ENCODE measurements at places on chromosomes 11 and 22.
A peak's percentile ranks its signal among the peaks of the same experiment; 100 is the strongest.

DNA sequence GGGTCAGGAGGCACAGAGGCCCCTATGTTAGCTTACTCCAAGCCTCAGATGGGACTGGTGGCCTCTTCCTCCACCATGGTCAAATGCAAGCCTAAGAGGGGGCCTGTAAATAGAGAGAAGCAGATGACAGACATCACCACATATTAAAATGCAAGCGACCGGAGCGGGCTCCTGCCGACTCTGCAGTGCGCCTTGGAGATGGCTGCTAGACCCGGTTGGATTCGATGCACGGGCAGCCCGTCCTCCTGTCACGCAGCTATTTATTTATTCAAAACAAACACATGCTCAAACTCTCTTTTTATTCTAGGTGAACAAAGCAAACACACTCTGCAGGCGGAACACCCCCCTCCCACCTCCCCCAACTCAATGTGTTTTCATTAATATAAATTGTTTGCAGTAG, 208.0 kb downstream of the DSCAML1 start:
- no peaks in the 10 kb centered on the region for H3K36me3 ChIP-seq
- H3K27ac ChIP-seq, result no peak overlapping the region
- DNase-seq, result no peak
- H3K27me3 ChIP-seq, result peaks cover 6% of the 10 kb centered on the region

DNA sequence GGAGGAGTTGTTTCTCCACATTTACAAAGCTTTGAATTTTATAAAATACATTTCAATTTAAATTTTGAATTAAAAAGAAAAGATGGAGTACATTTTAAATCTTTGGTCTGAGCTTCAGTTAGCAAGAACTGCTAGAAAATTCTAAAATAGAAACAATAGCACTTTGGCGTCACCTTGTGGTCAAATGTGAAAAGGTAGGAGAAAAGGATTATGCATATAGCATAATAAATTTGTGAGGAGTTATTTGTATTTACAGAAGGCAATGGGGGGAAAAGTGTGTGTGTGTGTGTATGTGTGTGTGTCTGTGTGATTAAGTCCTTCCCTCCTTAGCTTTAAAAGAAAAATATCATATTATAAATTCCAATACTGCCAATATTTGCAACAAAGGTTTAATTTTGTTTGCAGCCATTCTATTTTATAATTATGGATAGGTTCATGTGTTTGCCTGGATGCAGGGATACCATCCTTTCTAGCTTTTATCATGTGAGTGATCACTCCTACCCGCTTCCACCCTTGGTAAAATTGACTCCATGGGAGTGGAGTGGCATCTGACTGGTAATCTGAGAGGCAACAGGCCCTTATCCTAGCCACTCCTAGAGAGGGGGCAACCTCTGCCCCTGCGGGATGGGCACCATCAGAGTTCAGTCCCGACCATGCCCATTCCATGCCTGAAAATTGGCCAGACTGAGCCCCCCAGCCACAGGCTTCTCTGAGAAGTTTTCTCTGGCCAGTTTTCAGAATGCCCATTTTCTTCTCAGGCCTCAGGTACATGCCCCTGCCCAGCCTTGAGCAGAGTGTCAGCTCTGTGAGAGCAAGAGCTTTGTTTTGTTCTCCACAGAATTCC, 13.6 kb upstream of the LGR4 start:
- peaks cover 6% of the 10 kb centered on the region for H3K4me1 ChIP-seq
- H3K27ac ChIP-seq, result no peak overlapping the region
- no peak overlapping the region for H3K4me3 ChIP-seq
- H3K36me3 ChIP-seq, result peaks cover 24% of the 10 kb centered on the region

DNA sequence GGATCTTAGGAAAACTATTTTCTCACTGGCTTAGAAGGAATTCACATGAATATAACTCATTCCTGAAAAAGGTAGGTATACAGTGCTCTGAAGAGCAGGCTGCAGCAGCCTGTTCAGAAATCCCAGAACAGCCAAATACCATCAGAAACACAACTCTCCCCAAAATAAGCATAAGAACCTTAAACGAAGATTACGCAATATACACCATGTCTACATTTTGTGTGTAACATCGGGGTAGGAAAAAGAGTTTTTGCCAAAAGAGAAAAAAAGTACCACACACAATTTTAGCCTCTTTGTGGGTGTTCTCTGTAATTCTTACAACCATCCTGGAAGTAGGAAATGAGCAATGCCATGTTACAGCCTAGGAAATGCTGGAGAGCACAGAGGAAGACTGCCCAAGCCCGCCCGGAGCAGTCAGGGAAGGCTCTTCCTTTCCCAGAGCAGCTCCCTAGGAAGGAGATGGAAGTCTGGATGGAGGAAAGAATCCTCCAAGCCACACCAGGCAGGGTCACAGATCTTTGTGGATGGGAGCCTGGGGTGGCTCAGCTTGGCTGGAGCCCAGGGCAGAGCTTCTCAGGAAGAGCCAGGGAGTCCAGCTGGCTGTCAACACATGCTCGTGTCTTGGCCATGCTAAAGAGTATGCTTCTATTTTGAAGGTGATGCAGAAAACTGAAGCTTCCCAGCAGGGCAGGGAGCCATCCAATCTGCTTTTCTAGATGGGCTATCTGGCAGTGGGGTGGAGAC, 49.7 kb upstream of the ARFGAP3 start:
- no peak for DNase-seq
- peaks cover 7% of the 10 kb centered on the region for H3K36me3 ChIP-seq
- no peaks in the 10 kb centered on the region for H3K27me3 ChIP-seq
- H3K4me1 ChIP-seq, result peaks cover 9% of the 10 kb centered on the region

- H3K4me3 ChIP-seq, result no peak overlapping the region
- H3K4me1 ChIP-seq, result peaks cover 19% of the 10 kb centered on the region
- peak; percentile 87 for DNase-seq
- H3K27ac ChIP-seq, result no peak overlapping the region
- H3K36me3 ChIP-seq, result no peaks in the 10 kb centered on the region
- H3K27me3 ChIP-seq, result no peaks in the 10 kb centered on the region
Measured at GRCh38 chr22:44080936-44081861, 57.1 kb downstream of the PARVB start.

DNA sequence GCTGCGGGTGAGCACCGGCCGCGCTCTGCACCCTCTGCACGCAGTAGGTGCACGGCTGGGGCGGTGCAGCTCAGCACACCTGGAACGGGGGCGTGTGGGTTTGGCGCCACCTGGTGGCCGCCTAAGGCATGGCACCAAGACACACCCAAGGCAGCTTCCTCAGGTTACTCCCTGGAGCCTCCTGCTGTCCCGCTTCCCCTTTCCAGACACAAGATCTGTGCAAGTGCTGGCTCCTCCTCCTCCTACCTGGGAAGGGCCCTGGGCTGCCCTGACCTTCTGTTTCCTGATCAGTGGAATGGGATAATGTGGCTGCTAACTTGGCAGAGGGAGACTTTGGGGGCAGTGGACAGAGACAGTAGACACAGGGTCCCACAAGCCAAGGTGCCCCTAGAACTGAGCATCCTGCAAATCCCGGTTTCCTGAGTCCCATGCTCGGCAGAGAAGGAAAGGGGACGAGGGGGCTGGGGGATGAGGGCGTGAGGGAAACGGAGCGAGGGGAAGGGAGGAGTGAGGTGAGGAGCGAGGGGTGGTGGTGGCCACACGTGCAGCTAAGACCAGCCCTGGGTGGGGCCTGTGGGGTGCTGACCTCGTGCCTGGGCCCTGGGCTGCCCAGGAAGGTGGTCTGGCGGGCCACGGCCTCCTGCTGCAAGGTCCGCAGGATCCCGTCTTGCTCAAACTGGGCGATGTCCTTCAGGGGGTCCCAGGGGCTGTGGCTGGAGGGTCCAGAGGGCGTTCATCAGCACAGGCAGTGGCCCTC, 34.8 kb upstream of the CARS1 start:
- H3K36me3 ChIP-seq, result peaks cover 2% of the 10 kb centered on the region
- H3K4me3 ChIP-seq, result no peak overlapping the region

- H3K36me3 ChIP-seq, result peaks cover 85% of the 10 kb centered on the region
- peaks cover 2% of the 10 kb centered on the region for H3K27me3 ChIP-seq
- H3K27ac ChIP-seq, result no peak overlapping the region
- no peak for DNase-seq
- peaks cover 64% of the 10 kb centered on the region for H3K4me1 ChIP-seq
Measured at GRCh38 chr11:27619039-27619574, 81.1 kb downstream of the BDNF start.

- peaks cover 2% of the 10 kb centered on the region for H3K4me1 ChIP-seq
- DNase-seq, result peak; percentile 81
- no peak overlapping the region for H3K27ac ChIP-seq
- H3K27me3 ChIP-seq, result no peaks in the 10 kb centered on the region
- no peak overlapping the region for H3K4me3 ChIP-seq
Measured at GRCh38 chr11:74702383-74703007, 28.7 kb downstream of the CHRDL2 start.

DNA sequence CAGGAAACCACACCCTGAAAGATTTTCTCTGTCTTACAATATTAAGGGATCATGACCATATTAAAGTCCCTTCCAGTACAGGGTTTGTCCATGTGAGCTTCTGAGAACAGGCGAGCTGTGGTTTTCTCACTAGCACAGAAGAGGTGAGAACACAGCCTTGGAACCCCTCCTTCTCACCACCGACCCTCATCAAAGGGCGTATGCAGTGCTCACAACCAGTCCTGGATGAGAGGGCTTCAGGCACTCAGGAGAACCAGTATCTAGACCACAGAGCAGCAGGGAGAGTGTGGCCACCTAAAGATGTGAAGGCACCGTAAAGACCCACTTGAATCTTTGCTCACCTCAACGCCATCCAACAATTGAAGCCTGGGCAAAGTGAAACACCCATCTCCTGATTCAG, 397.0 kb downstream of the ETS1 start:
- H3K4me3 ChIP-seq, result no peak overlapping the region
- peaks cover 13% of the 10 kb centered on the region for H3K36me3 ChIP-seq
- H3K27ac ChIP-seq, result no peak overlapping the region
- no peaks in the 10 kb centered on the region for H3K27me3 ChIP-seq

- H3K27ac ChIP-seq, result no peak overlapping the region
- H3K36me3 ChIP-seq, result no peaks in the 10 kb centered on the region
- H3K4me3 ChIP-seq, result no peak overlapping the region
- DNase-seq, result no peak
- peaks cover 26% of the 10 kb centered on the region for H3K4me1 ChIP-seq
Measured at GRCh38 chr11:119478711-119479285, 55.8 kb upstream of the THY1 start.

DNA sequence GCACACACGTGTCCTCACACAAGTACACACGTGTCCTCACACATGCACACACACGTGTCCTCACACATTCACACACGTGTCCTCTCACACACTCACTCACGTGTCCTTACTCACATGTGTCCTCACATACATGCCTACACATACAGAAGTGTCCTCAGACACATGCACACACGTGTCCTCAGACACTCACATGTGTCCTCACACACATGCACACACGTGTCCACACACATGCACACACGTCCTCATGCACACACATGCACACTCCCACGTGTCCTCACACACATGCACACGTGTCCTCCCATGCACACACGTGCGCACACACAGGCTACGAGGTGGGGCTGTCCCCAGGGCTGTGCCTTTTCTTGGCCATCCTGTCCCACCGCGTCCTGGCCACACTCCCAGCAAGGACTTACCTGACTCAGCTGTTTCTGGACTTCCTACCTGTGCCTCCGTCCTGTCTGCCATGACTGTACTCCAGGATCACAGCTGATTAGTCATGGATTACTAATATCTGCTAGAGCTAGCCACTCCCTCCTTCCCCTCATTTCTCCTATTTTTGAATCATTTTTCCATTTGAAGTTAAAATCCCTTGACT, 990.2 kb downstream of the BRD1 start:
- H3K4me3 ChIP-seq, result no peak overlapping the region
- H3K27me3 ChIP-seq, result no peaks in the 10 kb centered on the region

DNA sequence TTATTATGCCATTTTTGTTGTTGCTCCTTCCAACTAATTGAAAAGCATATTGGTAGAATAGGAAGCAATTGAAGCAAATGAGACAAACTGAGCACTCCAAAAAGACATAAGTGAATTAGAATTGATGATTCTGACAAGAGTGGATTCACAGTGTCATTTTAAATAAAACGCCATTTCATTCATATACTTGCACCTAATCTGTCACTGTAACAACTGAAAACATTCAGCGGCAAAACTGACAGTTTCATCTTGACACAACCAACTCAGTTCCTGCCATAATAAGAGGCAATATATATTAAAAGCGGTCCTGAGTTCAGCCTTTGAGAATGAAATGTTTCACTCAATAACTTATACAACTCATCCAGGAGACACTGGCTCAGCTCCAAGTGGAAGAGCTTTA, 306.8 kb downstream of the CNTN5 start:
- DNase-seq, result no peak
- no peaks in the 10 kb centered on the region for H3K36me3 ChIP-seq
- no peak overlapping the region for H3K4me3 ChIP-seq
- no peaks in the 10 kb centered on the region for H3K27me3 ChIP-seq
- peaks cover 13% of the 10 kb centered on the region for H3K4me1 ChIP-seq

DNA sequence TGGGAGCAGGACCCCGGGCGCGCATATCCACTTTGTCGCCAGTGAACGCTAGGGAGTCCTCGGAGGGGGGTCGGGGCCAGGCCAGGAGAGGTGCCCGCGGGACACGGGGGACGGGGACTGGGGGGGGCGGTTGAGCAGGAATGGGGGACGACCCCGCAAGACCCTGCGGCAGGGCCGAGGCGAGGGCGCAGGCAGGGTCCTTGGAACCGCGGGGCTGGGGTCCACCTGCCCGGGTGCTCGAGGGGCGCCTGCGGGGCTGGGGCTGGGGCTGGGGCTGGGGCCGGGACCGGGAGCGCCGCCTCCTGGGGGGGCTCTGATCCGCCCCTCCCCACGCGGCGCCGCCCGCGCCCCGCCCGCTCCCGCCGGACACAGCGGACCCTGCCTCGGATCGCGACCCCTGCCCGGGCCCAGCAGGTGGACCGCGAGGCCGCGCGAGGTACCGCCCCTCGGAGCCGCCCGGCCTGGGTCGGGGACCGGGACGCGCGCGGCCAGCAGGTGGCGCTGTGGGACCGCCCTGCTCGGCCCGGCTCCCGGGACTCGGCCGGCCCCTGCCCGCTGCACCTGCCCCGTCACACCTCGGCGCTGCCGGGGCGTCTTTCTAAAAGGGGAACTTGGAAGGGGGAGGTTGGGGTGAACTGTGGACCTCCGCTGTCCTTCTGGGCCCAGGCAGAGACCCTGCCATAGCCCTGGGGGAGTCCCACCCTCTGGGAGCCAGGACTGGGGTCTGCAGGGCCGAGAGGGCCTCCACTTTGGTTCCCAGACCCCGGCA, 11.0 kb downstream of the CRELD2 start:
- no peak overlapping the region for H3K27ac ChIP-seq
- H3K27me3 ChIP-seq, result peaks cover 12% of the 10 kb centered on the region
- H3K4me1 ChIP-seq, result peaks cover 12% of the 10 kb centered on the region
- H3K4me3 ChIP-seq, result peak overlapping the region; percentile 33

- H3K4me1 ChIP-seq, result peaks cover 22% of the 10 kb centered on the region
Measured at GRCh38 chr11:64649291-64649697, 58.3 kb downstream of the SLC22A12 start.

DNA sequence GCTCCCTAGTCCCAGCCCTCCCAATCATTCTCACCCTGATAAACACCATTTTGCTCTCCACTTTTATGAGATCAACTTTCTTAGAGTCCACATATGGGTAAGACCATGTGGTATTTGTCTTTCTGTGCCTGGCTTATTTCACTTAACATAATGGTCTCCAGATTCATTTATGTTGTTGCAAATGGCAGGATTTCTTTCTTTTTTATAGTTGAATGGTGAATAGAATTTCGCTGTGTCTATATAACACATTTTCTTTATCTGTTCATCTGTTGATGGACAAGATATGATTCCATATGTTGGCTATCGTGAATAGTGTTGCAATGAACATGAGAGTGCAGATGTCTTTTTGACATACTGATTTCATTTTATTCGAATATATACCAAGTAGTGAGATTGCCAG, 367.4 kb upstream of the ARHGAP42 start:
- no peaks in the 10 kb centered on the region for H3K36me3 ChIP-seq
- H3K4me3 ChIP-seq, result no peak overlapping the region
- no peak for DNase-seq
- H3K27ac ChIP-seq, result no peak overlapping the region

GRCh38 chr11:25658916-25659315, 673.0 kb upstream of the ANO3 start:
- no peaks in the 10 kb centered on the region for H3K36me3 ChIP-seq
- no peaks in the 10 kb centered on the region for H3K27me3 ChIP-seq
- DNase-seq, result no peak
- no peak overlapping the region for H3K27ac ChIP-seq

Data from WTC11 (cell line).